ENCODE measurements at places on chromosomes 1 and 21.

- DNase-seq: peak; percentile 75
Observed at GRCh38 chr1:8094481-8095241, 68.6 kb upstream of the ERRFI1 start.

GRCh38 chr1:21550097-21550496 lies 40.9 kb downstream of the ALPL start:
- DNase-seq: no peak

GRCh38 chr1:153474347-153474746 lies 13.9 kb upstream of the S100A7 start:
- DNase-seq: no peak

DNA sequence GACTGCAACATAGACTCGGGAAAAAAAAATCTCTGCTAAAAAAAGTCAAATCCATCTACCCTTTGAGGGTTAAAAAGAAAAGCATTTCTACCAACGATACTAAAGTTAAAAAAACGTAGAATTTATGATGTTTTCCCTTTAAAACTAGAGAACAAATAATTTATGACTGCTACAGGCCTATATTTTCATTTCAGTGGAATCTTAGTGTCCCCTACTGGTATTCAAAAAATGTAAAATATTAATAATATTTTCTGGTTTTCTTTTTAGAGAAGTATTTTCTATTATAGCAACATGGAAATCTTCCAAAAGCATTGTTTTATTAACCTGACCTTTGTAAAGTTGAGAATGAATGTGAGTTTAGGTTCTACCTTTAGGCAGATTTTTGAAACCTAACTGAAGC lies 1582.2 kb downstream of the MRPL39 start:
- DNase-seq: no peak

GRCh38 chr1:85135392-85135798 lies 65.4 kb downstream of the SYDE2 start:
- DNase-seq: no peak

DNA sequence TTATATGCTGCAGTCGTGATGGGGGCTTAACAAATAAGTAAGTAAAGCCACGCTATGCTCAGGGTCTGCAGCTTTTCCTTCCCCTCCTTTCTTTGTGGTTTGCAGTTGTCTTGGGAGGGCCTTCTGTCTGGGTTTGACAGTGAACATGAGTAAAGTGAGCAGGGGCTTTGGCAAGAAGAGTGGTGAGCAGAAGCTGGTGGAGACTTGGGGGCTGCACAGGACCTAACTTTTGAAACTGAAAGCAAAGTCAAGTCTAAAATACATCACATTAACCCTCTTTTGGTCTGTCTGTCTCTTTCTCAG lies 368.6 kb upstream of the VAMP3 start:
- no peak for DNase-seq

DNA sequence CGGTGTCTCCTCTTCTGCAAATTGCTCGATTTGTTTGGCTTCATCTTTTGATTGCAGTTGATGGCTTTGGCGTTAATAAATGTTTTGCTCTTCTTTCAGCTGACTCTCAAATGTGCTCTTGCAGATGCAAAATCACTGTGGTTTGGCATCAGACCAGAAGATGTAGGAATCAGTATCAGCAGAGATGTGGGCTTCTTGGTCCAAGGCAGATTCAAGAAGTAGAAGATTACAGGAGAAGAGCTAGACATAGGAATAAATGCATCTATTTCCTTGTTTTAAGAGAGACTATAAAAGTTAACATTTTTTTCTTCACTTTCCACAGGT lies 59.8 kb upstream of the BACH1 start:
- no peak for DNase-seq

GRCh38 chr21:41638201-41638790 lies 128.6 kb downstream of the RIPK4 start:
- DNase-seq: no peak

DNA sequence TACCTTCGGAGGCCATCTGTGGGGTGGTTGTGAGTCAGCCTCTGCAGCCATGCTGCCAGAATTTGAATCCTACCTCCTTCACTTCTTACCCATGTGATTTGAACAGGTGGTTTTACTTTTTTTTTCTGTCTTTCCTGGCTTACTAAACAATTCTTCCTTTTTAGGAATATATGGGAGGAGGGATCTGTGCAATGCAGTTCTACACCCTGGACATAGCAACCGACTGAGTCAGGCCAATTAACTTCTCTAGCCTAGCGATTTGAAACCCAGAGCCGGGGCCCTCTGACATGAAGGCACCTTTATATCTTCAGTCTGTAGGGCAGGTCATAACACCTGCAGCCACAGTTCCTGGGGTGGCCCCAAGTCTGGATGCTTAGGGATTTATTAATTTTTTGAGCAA lies 83.6 kb downstream of the ST6GALNAC3 start:
- DNase-seq: peak; percentile 38

GRCh38 chr1:162632217-162632666 lies at the start of gene DDR2:
Gene DDR2, plus strand, starts transcription at chr1:162632464. Its CDS starts 86,600 bp downstream, at chr1:162719064.
- DNase-seq: no peak

DNA sequence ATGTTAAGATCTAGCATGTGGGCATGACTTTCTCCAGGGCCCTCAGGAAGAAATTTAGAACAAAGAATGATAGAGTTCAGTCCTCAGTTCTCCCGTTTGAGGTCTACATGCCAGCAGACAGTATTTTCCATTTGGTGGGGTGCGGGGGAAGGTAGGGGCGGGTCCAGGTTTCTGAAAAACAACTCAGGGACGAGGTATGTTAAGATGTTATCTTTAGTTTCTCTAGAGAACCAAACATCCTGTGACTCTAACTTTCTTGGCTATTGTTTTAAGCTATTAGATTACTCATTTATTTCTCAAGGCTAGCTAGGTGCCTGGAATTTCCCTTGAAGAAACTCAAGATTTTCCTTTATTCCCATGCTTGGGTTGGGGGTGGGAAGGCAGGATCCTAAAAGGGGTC lies 42.3 kb upstream of the SYT14 start:
- peak; percentile 93 for DNase-seq

DNA sequence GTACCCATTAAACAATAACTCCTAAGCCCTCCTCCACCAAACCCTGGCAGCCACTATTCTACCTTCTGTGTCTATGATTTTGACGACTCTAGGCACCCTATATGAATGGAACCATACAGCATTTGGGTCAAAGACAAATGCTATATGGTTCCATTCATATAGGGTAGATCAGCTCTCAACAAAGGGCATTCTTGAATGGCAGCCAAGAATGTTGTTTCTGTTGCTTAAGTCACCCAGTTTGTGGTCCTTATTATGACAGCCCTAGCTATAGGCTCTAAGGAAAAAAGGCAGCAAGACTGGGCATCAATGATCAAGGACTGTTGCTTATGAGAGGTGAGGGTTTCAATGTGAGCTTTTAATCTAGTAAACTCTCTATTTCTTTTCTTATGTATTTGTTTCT lies 4.7 kb upstream of the SLC5A9 start:
- no peak for DNase-seq

DNA sequence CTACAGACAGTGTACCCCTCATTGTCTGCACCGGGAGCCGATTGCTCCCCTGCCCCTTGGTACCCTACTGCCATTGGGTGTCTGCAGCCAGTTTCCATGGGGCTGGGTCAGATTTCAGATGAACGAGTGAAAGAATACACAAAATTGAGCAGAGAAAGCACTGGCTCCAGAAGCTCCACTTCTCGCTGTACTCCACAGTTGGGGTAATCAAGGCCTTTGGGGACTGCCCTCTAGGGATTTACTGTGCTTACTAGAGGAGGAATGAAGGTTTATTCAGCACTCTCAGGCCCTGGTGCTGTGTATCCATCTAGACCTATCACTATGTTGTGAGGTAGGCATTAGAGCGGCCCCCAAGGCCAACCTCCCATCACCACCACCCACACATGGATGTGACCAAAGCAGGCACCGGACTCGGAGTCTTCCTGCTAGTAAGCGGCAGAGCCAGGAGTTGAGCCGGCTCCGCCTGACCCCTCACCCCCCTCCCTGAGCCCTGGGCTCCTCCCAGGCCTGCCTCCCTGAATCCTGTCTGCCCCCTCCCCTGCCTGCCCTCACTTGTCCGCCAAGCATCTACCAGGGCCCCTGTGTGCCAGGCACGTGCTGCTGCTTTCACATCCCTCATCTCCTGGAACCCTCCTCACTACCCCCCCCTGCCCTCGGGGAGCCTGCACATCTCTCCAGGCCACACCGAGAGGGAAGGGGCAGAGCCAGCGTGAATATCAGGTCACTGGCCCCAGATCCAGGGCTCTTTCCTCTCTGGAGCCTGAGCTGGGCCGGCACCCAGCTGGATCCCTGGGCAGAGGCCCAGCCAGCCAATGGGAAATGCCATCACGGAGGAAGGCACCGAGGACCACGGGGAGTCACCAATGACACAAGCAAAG lies 23.3 kb downstream of the KCNN3 start:
- no peak for DNase-seq

- DNase-seq: no peak
Observed at GRCh38 chr1:118253053-118253915, 68.3 kb upstream of the SPAG17 start.

GRCh38 chr1:26733982-26734381 lies 38.2 kb downstream of the ARID1A start:
- peak; percentile 22 for DNase-seq

GRCh38 chr1:67201891-67202290 lies 35.6 kb downstream of the IL23R start:
- DNase-seq: no peak

GRCh38 chr1:22636927-22637326 lies 499 bp downstream of the C1QA start:
- no peak for DNase-seq

DNA sequence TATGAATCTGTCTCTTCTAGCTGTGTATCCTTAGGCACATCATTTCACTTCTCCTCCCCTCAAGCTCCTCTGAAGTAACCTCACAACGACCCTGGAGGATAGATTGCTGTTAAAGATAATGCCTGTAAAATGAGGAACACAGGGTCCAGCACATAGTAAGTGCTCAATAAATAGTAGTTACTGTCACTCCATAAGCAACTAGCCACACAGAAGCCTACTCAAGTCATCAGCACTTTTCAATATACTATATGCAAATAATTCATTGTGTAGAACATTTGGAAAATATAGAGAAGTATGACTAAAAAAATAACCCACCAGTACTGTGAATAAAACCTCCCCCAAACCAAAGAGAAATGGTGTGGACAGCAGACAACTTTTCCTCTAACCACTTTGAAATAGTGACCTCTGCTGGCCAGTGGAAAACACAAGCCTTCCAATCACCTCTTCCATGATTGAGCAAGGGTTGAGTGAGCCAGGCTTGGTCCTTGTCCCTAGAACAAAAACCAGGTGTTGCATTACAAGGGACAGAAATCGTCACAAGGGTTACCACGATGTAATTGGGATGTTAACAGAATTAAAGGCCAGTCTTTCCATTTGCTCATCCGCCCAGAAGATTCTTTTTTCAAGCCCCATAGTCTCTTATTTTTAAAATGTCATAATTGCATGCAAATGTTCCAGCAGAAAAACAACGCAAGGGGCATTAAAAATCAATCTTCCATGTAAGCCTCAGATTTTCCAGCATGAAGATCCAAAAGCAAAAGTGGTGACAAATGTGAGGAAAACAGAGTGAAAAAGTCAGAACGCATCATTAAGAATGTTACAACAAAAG lies 15.7 kb upstream of the GLIS1 start:
- peak; percentile 67 for DNase-seq

DNA sequence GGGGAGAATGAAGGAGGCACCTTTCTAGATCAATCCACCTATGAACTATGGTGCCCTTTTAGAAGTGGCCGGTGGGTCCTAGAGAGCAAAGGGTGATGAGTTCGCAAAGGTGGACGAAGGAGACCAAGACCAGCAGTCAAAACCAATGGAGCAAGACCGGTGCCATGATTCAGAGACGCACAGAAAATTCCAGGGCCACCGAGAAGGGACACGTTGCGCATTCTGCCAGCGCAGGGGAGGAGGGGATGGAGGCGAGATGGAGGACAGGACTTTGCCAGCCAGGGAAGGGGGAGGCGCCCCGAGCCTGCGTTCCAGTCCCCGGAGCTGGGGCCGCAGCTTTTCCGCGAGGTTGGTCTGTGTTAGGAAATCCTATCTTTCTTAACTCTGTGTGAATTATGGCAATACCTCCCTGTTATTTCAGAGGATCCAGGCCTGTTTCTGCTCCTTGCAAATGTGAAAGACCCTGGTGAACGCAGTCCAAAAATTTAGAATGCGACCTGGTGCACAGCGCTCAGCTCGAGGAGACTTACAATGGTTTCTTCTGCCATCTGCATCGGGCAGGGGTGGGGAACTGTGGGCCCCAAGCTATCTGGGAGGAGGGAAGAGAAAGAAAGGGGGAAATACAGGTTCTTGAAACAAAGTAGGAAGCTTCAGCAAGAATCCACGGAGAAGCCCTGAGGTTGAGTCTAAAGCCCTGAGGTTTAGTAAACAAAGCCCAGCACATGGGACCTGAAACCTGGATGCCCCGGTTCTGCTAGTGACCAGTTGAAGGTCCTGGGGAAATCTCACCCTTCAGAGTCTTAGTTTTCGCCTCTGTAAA lies 129.4 kb downstream of the MRPS6 start:
- no peak for DNase-seq

- DNase-seq: no peak
Observed at GRCh38 chr1:90710579-90711536, 6.2 kb downstream of the BARHL2 start.

- DNase-seq: no peak
Observed at GRCh38 chr21:36663033-36663855, 35.7 kb upstream of the SIM2 start.

DNA sequence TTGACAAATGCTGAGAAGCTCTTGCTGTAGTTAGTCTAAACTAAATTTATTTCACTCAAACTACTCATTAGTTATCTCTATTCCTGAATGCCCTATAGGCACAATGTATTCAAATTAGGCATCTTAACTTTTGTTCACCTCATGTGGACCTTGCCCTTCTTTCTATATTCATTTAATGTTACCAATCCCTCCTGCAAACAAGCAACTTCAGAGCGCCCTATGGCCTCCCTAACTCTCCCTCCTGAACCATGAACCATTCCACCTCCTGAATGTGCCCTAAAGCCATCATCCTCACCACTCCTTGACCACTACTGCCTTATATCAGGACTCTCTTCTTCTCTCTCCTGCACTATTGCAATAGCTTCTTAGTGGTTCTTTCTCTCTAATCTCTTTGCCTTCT lies 34.8 kb upstream of the SAMD13 start:
- DNase-seq: no peak

GRCh38 chr1:109926662-109927300 lies 16.1 kb downstream of the CSF1 start:
- peak; percentile 40 for DNase-seq

- DNase-seq: no peak
Observed at GRCh38 chr1:33161061-33161681, 20.7 kb downstream of the TRIM62 start.

DNA sequence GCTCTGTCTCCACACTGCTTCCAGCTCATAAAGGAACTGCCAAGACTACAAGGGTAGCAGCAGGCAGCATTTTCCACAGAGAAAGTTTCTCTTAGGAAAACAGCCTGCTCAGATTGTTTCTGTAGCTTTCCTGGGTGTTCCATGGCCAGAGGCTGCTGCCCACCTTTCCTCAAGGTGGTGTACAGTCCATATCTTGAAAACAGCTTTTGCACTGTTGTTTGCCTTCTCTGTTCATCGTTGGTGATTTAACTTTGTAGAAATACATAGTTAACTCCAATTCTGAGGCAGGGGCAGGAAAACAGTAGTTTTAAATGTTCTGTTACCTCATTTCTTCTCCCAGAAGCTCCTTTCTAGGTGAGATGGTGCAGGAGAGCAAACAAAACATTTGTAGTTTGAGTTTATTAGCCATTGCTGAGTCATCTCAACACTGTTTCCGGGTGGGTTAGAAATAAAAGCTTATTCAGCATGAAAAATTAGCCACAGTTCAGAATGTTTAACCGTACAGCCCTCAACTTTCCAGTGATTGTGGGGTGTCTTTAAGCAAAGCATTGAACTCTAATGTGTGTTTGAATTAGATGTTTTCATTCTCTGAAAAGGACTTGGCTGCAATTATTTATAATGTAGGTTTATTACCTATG lies 41.7 kb downstream of the DIP2A start:
- DNase-seq: no peak

- DNase-seq: no peak
Observed at GRCh38 chr21:43364851-43365424, 62.0 kb downstream of the SIK1 start.
